ENCODE measurements at places on chromosomes 16 and 17.
A peak's percentile ranks its signal among the peaks of the same experiment; 100 is the strongest.

GRCh38 chr16:66346221-66346620, 20.3 kb upstream of the CDH5 start:
- no peak for DNase-seq

DNA sequence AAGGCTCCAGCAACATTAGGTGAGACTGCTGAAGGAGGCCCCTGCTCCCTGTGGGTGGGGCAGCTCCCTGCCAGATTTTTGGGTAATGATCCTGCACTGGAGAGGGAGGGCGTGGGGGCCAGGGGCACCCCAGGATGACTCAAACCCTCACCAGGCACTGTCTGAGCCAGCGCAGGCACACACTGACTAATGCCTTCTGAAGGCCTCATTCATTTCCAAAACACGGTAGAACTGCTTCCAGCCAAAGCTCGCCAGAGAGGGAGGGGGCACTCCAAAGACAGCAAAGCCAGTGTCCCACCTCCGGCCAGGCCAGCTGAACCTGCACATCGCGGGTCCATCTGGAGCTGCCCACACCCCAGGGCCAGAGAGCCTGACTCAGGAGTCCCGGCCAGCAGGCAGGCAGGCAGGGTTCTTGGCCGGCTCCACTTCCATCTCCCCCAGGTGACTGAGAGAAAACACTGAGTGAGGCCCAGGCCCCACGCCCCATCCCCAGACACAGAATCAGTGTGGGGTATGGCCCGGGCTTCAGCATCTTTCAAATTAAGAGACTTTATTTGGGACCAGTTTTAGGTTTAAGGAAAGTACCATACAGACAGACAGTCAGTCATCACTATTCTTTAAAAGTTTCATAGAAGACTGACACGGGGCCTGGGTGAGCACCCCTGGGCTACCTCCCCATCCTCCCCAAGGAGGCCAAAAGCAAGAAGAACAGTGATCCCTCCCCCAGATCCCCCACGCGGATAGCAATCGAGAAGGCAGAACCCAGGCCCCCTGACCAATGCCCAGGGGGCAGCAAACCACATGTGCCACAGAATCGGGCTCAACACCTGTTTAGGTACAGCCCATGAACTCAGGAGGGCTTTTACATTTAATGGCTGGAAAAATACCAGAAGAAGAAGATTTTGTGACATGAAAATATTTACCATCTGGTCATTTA, 2.3 kb downstream of the PIEZO1 start:
- DNase-seq, result peak; percentile 60

- no peak for DNase-seq
Observed at GRCh38 chr17:79152636-79153035, 78.0 kb downstream of the ENGASE start.

DNA sequence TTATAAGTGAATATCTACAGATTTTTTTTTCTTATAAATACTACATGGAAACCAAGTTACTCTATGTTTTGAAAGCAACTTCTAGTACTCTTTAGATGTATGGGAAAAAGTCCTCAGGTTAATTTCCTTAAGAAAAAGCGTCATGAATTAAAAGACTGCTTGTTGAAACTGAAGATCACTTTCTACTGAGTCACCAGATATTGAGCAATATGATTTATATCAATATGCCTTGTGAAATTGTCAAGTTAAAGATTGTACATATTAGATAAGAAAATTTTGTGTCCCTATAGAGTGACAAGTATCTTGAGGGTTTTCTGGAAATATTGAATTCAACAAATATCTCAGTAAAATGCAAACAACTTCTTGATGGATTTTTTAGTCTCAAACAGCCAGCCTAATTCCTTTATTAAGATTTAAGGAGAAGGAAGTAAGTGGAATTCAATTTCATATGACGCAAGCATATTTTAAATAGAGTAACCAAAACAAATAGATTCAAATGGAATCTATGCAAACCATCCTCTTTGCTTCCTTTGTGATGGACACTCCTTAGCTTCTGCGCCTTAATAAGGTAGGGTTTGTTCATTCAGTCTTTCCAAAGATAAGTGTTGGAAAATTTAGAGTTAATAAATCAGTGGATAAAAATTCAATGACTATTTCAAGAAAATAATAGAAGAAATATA, 16.6 kb downstream of the KRT12 start:
- DNase-seq, result no peak

- no peak for DNase-seq
Observed at GRCh38 chr16:50496990-50497389, 51.2 kb upstream of the NKD1 start.

GRCh38 chr17:66420961-66421371, 118.6 kb downstream of the PRKCA start:
- no peak for DNase-seq

- DNase-seq, result no peak
Observed at GRCh38 chr17:40450175-40450574, 6.9 kb downstream of the IGFBP4 start.

DNA sequence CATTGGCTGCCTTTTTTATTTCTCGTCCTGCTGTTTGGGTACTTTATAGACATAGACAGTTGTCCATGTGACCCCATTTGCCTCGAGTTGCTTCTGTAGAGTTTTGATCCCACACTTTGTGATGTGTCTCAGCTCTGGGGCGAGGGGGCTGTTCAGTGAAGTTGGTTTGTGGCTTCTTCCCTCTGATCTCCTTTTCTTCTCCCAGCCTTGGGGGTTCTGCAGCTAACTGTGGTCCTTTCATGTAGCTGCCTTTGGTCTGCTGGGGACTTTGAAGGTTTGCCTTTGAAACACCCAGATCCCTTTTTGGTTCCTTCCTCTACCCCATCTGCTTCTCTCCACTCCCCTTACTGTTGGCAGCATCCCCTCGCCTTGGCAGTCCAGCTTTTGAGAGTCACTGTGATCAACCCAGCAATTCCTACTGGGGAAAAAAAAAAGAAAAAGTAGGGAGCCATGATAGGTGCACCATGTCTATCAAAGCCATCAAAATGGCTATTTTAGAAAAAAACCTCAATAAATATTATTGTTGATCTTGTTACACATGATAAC, 728.8 kb upstream of the RBFOX1 start:
- DNase-seq, result no peak

- no peak for DNase-seq
Observed at GRCh38 chr16:12461201-12461600, 342.5 kb downstream of the CPPED1 start.

DNA sequence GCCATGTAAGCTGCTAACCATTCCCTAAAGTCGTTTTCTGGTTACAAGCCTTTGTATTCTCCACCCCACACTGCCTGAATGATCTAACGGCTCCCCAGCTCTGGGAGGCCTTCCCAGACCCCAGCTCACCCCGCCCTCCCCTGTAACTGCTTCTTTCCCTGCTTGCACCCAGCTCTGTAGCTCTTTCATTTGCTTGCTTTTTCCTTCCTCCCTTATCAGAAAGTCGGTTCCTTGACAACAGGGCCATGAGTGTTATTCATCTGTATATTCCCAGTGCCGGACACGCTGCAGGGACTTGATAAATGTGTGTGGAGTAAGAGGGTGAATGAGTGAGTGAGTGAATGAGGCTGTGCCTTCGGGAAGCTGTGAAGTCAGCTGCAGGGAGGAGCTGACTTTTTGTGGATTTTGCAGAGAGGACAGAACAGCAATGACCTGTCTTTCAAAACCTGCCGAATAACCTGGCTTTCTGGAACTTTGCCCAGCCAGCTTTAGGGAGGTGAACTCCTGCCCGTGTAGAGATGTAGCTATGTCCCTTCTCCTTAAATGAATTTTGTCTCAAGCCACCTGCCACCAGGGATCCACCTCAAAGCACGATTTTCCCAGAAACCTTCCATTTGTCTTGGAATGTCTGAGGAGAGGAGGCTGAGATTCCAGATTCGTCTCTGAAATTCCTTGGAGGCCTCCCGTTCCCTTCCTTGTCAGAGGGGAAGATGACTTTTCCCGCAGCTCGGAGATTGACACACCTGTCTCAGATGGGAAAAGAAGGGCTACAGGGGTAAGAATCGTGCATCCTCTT, 20.0 kb upstream of the CACNG4 start:
- DNase-seq, result no peak

DNA sequence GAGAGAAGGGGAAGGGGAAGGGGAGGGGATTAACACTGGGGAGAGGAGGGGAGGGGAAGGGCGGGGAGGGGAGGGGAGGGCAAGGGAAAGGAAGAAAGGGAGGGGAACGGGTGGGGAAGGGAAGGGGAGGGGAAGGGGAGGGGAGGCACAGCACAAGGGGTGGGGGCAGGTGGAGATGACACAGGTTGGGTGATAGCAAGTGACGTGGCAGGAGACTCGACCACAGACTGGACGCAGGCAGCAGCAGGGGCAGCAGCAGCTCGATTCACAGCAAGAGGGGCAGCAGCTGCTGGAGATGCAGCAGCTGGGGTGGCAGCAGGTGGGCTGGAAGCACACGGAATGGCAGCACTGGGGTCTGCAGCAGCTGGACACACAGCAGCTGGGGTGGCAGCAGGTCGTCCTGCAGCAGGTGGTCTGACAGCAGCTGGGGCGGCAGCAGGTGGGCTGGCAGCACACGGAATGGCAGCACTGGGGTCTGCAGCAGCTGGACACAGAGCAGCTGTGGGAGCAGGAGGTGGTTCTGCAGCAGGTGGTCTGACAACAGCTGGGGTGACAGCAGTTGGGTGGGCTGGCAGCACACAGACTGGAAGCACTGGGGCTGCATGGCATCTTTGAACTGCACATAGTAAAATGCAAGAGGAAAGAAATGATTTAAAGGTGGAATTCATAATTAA, at the start of gene KRTAP4-16:
Gene KRTAP4-16, minus strand, starts transcription at position 624 of the 674 bp plus-strand sequence. Its CDS starts 0 bp downstream, at position 624.
- DNase-seq, result no peak

DNA sequence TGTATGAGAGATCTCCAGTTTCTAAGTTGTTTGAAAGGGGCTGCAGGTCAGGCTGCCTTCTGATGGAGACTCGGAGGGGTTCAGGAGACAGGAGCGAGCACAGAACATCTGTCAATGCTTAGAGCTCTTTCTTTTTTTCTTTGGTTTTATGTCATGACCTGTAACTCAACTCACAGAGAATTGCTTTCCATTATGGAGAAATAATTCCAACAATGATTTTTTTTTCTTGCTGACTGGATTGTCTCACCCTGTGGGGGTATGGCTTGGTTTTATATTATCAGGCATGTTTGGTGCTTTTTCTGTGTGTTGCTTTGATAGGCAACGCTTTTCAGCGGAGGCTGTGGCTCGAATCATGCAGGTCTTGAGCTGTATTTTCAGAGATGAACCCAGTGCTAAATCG, 10.7 kb upstream of the KCNJ2 start:
- DNase-seq, result no peak

DNA sequence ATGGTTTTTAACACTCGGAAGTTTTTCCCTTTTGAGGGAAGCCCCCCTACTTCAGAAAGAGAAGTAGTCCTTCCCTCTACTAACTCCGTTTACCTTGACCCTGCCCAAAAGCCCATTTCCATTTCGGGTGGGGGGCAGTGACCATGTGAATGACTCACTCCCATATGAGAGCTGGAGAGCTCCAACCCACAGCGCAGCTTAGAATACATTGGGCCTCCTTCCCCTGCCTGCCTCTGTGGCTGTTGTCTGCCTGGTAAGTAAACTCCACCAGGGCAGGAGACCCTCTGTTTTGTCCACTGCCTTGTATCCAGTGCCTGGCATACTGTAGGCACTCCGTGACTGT, 985 bp downstream of the SGSM2 start:
- no peak for DNase-seq

DNA sequence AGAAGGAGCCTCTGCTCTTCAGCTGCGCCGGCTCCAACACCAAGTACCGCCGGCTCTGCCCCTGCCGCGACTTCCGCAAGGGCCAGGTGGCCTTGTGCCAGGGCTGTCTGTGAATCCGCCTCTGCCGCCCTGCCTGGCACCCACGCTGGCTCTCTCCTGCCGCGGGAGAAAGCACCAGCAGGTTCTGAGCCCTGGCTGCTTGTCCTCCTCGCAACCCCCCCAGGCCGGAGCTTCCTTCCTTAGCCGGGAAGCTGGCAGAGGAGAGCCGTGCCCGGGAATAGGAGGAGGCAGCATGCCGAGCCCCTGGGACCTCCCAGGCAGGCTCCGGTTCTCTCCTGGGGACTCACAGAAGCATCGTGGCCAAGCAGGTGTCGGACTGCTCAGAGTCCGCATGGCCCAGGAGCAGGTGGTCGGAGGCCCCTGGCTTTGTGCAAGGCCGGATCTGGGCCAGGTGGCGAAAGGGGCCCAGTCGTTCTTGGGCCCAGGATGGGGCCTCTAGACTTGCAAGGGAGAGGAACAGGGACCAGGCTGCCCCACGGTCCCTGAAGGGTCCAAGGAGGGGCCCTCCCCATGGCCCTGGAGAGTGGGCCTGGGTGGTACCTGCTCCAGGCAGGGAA, 80.6 kb downstream of the MGAT5B start:
- DNase-seq, result no peak

- DNase-seq, result no peak
Observed at GRCh38 chr17:28404812-28405570, 1.0 kb downstream of the SLC46A1 start.

- no peak for DNase-seq
Observed at GRCh38 chr17:66786107-66786506, 48.8 kb upstream of the CACNG5 start.

DNA sequence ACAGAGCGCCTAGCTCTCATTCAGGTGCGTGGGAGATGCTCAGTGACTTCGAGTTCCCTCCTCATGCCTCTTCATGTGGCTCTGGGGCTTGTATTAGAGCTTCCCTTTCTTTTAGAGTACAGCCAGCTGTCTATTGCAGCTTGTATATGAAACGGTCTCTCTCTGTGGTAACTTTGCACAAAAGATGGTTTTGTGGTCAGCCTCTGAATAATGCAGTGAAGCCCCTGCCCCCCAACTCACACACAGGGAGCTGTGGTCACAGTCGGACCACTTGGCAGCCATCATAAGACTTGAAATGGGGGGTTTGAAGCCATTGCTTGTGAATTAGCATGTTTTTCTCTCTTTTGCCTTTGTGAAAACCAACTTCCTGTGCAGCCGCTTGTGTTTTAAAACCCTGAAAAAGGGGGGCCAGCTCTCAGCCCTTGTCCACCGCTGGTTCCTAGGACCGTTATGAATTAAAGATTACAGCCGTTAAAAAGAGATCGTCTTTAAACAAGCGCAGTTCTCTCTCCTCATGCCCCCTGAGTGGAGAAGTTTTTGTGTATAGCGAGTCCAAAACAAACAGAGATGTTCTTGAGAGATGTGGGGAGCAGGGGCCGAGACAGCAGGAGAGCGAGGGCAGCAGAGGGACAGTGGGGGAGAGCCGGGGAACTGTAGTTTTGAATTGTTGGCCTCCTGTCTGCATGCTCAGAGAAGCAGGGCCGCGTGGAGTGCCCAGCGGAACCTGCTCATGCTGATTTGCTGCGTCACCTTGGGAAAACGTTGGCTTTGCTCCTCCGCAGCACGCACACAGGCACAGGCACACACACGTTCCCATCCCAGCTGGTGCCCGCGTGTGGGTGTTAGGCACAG, 199.0 kb downstream of the MSI2 start:
- no peak for DNase-seq

DNA sequence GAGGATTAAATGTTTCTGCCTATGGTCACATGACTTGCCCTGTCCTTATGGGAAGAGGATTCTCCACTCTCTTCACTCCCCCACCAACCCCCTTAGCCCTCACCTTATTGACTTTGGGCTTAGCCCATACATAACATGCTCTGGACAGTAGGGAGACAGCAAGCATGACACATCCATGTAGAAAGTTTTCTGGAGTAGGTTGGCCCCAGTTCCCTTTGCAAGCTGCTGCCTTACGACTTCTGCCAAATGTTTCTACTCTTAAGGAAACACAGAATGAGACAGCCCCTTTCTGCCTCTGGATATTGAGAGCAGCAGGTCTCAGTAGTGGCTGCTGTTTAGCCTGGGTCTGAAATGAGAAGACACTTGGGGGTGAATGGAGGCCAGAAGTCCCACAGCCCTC, 282.2 kb downstream of the MAP2K6 start:
- DNase-seq, result no peak

GRCh38 chr16:1053700-1054368, 18.7 kb upstream of the SSTR5 start:
- DNase-seq, result no peak
